Fibroblast of lung (primary cell): ENCODE measurements at places on chromosomes 16 and 17. TPM values are rescaled to one million over a fixed set of nuclear protein-coding genes. Genes with fewer than 3 reads are reported as not detected.

NECAB2 gene
- total RNA-seq = under 0.01 and 0.17 TPM in 2 replicates

KLHL36 gene
- 71.9 and 83.1 TPM in 2 replicates for total RNA-seq

PPP1R1B gene
- under 0.01 and 0.26 TPM in 2 replicates for total RNA-seq

MVP gene
- 336 and 518 TPM in 2 replicates for total RNA-seq

MLYCD gene
- total RNA-seq = 3.3 and 3.8 TPM in 2 replicates

TBX2 gene
- total RNA-seq = 98.1 and 148 TPM in 2 replicates

PERCC1 gene
- not detected in 2 replicates for total RNA-seq

KCNH4 gene
- not detected in 2 replicates for total RNA-seq

CDRT15 gene
- not detected in 2 replicates for total RNA-seq
